Activated T-cell treated with anti-CD3 and anti-CD28 coated beads for 48 hours (primary cell): ENCODE measurements at places on chromosomes 3 and 15.

DNA sequence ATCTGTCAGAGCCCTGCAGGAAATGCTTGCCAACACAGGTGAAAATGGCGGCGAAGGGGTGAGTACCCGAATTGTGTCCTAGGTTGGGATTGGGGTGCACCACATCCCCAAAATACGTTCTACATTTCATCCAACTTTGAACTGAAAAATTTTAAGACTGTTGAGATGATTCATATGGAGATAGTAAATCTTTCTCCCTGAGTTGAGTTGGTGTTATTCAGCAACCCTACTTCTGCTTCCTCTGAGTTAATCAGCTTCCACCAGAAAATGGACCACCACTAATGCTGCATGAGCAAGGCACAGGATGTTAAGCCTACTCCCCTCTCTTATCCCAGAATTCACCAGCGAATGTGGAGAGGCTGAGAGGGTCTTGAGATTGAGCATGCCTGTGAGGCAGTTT lies 192.9 kb downstream of the RYR3 start:
- DNase-seq = no peak

GRCh38 chr3:109225516-109225915 lies 89.0 kb downstream of the C3orf85 start:
- DNase-seq = no peak

DNA sequence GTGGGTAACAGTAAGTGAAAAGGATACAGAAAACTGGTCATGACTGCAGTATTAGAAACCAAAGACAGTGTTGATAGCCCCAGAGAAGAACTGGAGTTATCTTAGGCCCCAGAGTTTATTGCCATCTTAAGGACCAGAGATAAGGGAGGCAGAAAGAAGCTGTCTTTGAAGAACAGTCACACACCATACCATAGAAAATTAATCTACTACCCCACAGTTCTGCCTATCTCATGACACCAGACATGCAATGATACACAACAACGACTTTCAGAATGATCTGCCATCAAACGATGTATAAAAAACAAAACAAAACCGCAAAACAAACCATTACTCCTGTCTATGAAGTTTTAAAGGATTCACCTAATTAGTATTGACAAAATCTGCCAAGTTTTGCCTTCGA lies 9.6 kb downstream of the CPOX start:
- no peak for DNase-seq

DNA sequence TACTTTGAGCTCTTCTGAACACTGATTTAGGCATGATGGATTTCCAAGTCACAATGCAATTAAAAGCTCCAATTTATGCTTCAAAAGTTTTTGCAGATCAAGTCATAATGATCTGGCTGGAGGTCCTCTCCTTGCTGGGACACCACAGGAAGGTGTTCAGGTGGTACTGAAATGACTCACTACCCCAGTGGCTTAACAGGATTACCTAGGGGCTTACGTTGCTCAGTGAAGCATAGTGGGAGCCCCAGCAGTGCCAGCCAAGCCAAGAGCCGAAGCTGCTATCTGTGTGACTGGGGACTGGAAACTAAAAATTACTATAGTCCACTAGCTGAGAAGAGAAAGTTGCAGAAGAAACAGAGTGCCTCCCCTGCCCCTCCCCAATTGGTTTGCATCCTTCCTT lies 110.1 kb upstream of the LPP start:
- no peak for DNase-seq

DNA sequence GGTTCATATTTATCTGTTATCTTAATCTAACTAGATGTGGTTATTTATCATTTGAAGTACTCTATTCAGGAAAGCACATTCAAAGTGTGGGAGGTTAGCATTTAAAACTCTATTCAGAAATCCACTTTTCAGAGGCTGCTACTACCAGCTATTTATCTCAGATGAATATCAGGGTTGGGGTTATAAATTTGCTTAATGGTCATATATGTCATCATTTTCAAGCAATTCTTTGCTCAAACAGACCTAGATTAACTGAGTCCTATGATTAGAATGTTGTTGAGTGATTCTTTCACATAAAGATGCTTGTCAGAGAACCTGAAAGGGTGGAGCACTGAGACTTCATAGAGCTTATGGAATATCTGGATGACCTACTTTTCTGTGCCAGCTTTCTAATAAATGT lies 436.9 kb upstream of the TGFBR2 start:
- no peak for DNase-seq

DNA sequence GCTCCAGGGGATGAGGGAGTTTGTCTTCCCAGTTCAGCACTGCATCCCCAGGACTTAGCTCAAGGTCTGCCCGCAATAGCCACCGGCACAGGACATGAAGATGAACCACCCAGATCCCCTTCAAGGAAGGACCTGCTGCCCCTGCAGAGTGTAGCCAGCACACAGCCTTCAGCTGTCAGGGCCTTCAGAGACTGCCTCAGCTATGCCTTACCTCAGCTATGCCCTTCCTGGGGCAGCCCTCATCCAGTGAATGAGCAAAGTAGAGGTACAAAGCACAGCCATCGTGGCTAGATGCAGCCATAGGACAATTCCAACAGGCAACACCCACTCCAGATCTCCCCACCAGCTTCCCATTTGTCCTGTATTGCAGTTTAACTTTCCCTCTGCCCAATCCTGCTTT lies 291.2 kb upstream of the STT3B start:
- DNase-seq = no peak

DNA sequence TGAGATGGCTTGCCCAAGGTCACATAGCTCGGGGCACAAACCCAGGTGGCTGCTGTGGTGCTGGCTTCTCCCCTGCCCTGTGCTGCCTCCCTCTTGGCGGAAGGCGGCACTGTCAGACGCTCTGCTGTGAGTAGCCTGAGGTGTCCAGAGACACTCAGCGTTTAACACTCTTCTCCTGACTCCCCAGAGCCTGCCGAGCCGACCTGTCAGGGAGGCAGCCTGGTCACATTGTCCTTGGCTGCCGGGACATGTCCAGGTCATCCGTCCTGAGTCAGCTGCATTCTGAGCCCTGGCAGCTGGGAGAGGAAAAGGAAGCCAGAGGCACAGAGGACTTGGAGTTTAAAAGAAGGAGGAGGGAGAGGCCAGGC lies 4.7 kb downstream of the LMAN1L start:
- DNase-seq = no peak

DNA sequence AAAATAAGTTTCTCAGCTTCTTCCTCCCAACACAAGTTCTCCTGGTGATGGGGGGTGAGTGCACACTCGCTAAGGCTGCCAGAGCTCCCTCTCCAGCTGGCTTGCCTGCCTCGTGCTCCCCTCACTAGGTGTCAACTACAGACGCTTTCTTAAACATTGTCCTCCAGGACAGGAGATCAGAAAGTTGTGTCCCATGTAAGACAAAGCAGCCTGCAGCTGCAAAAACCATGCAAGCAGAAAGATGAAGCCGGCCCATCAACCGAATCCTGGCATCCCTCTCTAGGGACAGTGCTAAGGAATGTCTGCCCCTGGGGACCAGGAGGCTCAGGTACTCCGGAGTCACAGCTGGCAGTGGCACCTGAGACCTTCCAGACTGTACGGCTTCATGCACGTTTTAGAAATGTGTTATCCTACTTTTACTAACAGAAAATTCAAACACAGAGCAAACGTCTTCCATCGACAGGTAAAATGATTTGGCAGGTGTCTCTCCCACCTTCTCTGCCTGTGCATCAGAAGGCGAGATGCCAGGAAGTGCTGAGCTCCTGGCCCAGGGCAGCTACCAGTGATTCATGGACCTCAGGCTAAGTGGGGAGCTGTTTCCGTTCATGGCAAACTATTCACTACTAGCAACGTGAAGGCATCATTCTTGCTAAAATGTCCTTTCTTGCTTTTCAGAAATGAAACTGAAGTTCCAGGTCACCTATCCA lies 246.1 kb downstream of the ADAMTS17 start:
- no peak for DNase-seq

GRCh38 chr3:34365231-34365630 lies 566.8 kb downstream of the PDCD6IP start:
- DNase-seq = no peak

DNA sequence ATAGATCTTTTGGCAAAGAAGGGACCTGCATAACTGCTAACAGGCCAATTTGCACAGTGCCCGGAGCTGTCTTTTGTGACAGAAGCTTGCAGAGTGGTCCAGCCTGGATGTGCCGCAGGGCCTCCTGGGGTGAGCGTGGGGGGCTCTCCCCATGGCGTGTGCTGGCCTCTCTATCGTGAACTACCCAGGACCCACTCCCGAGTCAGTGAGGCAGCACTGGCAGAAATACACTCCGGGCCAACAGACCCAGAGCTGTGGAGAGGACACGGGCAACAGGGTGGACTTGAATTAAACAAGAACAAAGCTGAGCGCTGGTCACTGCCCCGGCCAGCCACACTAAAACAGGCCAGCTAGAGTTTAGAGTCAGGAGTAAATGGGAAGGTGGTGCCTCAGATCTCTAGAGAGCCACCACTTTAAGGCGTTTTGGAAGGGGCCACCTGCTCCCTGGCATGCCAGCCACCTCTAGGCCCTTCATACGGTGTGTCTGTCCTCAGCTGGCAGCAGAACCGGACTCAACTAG lies 152.1 kb downstream of the KLF13 start:
- DNase-seq = no peak

GRCh38 chr15:100716456-100717085 lies 114.2 kb downstream of the ASB7 start:
- DNase-seq = no peak

GRCh38 chr3:101026244-101026643 lies 33.0 kb upstream of the ABI3BP start:
- DNase-seq = no peak

DNA sequence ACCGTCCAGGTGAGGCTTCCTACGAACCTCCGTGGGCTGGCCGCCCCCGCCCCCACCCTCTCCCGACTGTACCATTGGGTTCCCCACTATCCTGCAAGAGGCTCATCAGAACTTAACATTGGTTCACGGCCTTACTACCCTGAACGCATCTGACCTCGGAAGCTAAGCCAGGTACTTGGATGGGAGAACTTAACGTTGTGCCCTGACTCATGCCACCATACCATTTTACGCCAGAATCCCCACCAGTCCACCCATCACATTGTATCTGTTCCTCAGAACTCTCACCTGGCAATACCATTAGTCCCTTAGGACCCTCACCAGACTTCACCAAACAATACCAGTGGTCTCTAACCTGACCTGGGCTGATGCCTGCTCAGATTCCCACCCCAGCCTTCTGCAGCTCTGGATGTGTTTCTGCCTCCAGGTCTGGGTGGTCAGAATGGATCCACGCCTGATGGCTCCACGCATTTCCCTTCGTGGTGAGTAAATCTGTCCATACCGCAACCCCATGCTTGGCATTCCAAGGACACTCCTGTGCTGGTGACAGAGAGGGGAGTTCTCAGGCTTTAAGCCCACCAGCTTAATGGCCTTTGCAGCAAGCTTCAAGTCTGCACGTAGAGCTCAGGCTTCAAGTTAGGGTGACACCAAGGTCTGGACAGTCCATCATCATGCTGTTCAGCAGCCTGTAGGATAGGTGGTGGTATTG lies 562 bp downstream of the TCTA start:
- DNase-seq = no peak

GRCh38 chr3:80769683-80770082 lies 991.8 kb downstream of the GBE1 start:
- DNase-seq = no peak

GRCh38 chr3:131224886-131225550 lies 156.6 kb upstream of the NUDT16 start:
- no peak for DNase-seq

DNA sequence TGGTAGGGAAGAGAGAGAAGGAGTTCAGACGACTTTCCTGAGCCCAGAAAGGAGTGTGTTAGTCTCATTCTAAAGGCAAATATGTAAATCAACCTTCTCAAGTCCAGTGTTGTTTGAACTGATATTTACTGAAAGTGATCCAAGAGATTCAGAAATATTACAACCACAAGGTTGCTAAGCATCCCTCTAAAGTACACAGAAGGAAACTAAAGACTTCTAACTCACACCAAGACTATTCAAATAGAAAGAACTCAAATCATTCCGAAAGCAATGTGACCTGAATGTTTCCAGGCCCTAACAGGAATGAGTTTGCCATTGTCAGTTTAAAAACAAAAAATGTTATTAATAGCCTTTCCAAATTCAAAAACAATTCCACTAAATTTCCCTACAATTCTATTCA lies 56.9 kb upstream of the VGLL3 start:
- DNase-seq = no peak

DNA sequence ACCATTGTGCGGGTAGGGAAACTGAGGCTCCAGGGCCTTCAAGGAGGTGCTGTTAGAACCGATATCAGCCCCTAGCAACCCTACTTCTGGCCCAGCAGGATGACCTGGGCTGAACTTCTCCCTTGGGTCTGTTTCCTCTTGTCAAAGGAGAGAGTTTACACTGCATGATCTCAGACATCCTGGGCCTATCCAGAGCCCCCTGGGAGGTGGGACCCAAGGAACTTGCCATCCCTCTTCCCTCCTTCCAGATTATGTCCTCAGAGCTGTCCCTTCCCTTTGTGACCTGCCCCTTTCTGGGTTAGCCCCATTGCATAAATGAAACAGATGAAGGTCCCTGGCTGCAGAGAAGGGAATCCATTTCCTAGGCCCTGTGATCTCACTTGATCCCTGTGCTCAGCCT lies 12.3 kb upstream of the DNAH1 start:
- DNase-seq = no peak

GRCh38 chr15:85988741-85989140 lies 90.9 kb upstream of the AGBL1 start:
- no peak for DNase-seq

DNA sequence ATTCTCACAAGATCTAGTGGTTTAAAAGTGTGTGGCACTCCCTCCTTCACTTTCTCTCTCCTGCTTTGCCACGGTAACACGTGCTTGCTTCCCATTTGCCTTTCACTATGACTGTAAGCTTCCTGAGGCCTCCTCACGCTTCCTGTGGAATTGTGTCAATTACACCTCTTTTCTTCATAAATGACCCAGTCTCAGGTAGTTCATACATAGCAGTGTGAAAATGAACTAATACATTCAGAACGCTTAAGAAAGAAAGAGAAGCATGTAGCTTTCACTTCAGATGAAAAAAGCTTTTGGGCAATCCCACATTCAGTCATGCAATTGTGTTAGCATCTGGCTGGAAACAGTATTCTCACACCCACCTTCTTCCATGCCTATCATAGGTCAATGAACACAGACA lies 24.4 kb downstream of the P3H2 start:
- no peak for DNase-seq

DNA sequence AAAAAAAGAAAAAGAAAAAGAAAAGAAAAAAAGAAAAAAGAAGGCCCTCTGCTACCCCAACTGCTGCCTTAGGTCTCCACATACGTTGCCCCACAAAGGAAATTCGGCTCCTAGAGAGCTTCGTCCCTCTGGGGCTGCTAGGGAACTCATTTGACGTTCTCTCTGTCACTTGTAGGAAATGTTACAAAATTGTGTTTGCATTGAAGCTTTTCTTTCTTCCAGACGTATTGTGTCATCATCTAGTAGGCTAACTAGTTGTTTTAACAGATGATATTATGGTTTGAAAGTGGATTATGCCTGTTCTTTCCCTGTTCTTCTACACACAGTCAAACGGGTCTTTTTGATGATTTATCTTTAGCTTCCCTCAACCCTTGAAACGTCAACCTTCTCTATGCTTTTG lies 125.3 kb downstream of the BDH1 start:
- DNase-seq = no peak
